ENCODE measurements at places on chromosomes 1 and 21.
A peak's percentile ranks its signal among the peaks of the same experiment; 100 is the strongest.

DNA sequence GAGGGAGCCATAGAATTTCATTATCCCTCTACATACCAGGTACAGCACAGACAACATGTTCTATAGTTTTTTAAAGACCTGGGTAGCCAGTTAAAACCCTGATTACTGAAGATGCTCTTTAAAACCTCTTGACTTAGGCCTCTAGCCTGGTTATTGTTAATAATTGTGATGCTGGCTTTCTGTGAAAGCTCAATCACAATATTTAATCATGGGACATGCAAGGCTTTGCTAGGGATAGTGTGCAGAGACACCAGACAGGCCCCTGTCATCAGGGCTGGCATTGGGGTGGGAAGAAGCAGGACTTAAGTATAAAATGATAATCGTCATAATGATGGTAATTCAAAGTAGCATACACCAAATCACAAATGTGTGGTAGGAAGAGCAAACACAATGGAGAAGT is 274.4 kb downstream of the PTBP2 start:
- no peak for DNase-seq

DNA sequence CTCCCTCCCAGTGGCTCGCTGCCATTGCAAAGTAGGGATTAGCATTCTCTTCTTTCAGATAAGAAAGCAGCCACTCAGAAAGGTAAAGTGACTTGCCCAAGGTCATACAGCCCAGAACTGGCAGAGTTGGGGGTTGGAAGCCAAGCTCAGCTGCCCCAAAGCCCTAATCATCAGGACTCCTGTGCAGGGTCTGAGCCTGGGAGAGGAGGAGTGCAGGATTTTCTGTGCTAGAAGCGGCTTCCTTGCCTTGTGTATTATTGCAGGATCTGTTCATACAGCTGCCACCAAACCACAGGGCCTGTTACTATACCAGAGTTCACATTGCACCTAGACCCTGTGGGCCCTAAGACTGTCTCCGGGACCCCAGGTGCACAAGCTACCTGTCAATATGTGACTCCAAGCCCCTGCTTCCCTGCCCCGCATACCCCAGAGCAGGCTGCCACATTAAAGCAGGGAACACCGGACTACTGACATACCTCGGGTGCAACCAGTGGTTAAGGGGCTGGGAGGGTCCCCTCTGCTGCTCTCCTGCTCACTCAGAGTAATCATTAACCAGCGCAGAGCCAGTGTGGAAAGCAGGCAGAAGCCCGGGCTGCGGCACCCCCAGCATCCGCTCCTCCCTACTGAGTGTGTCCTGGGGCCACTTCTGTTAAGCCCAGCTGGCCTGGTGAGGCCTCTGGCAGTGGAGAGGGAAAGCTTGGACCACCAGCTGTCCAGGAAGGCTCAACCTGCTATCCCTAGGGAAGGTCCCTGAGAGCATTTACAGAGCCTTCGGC is 15.8 kb downstream of the HSPG2 start:
- DNase-seq: no peak

- DNase-seq: no peak
Measured at GRCh38 chr1:239538239-239538988, 152.0 kb downstream of the CHRM3 start.

DNA sequence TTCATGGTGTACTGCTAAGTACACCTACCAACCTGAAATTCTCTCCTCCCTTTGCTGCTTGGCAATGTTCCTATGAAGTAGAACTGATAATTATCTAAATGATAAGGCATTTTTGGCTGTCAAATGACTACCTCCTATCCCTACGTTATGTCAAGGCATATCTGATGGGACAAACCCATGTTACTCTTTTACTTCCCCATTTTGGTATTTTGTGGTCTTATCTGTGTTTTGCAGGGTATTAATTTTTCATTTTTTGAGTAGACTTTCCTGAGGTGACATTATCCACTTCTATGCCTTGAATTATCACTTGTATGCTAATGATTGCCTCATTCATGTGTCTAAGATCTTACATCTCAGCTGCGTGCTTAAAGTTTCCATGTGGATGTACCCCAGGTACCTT is 499.6 kb upstream of the B3GALT2 start:
- no peak for DNase-seq

- no peak for DNase-seq
Measured at GRCh38 chr1:208206092-208206698, 38.0 kb downstream of the PLXNA2 start.

- peak; percentile 73 for DNase-seq
Measured at GRCh38 chr1:12851779-12852178, 3.3 kb upstream of the HNRNPCL1 start.

DNA sequence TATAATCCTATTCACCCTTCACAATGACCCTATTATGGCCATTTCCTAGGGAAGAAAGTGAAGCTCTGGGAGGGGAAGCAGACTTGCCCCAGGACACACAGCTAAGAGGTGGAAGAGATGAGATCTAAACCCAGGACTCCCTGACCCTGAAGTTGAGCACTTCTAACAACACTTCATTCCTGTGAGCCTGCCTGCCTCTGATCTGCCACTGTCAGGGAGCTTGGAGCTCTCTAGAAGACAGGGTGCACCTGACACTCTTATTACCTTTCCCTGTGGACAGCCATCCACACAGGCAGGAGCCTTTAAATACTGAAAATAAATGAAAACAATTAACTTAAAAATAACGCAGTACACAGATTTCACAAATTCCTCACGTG is 599 bp downstream of the MKNK1 start:
- DNase-seq: no peak

- DNase-seq: no peak
Measured at GRCh38 chr1:168210312-168210711, 15.5 kb upstream of the SFT2D2 start.

DNA sequence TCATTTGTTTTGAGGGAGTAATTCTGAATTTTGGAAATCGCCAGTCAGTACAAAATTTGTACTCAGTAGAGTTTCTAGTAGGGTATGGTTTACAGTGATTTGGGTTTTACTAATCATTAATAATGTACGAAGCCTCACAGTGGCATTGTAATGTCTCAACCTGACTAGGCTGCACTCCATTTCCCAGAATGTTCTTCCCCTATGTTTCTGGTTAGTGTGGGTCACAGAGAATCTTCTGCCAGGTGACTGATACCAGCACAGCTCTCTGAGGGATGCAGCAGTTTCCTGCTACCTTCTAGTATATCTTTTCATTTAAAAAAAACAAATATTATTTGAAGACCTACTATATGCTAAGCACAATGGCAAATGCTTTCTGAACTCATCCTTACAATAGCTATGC is 112.9 kb downstream of the PTPN14 start:
- DNase-seq: no peak

- DNase-seq: peak; percentile 93
Measured at GRCh38 chr1:159015440-159015909, 5.8 kb downstream of the IFI16 start.

GRCh38 chr1:203210988-203211387 is 18.5 kb downstream of the CHIT1 start:
- no peak for DNase-seq

DNA sequence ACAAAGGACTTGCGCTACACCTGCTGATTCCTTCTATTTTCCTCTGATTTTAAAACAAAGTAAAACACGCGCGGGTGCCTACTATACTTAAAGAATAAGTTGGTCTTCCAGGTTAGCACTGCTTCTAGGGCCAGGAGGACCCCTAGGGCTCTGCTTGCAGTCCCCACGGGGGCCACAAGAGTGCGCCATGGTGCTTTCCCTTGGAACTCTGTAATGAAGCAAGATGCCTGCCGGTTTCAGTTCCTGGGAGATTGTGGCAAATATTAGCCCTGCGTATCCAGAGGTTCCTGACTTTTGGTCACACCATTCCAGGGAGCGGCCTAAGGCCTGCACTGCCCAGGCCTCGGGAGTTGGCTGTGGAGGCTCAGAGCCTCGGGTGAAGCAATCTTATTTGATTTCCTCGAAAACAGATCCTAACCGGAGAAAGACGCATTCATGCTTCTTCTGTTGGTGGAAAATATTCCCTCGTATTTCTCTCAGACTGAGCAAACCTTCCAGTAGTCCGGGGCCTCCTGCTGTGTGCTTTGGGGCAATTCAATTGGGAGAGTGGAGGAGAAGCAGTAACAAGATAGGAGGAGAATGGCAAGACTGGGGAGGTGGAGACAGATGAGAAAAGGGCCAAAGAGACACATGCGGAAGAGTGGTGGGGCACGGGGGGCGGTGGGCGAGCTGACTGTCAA is 25.3 kb downstream of the ADAM30 start:
- peak; percentile 66 for DNase-seq

DNA sequence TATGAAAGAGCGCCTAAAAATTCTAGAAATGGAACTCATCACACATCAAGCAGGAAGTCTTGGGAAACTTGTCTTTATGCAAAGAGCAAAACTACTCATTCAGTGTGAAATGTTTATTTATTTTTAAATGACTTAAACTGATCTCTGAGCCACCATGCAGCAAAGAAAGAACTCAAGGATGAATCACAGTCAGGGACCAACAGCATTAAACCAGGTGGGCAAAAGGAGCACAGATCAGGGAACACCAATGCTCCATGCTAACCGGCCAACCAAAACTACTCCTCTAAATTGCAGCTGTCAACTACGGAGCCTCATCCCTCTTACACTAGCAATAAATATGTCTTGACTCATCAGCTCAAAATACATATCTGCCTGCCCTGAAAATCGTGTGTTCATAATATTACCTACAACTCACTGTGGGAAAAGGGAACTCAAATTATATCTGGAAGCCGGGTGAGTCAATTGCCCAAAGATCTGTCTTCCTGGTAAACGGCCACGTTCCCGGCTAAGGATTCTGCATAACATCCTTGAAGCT is 129.2 kb downstream of the PTPN14 start:
- DNase-seq: peak; percentile 90

- DNase-seq: peak; percentile 95
Measured at GRCh38 chr1:162081316-162081715, 11.8 kb downstream of the NOS1AP start.

DNA sequence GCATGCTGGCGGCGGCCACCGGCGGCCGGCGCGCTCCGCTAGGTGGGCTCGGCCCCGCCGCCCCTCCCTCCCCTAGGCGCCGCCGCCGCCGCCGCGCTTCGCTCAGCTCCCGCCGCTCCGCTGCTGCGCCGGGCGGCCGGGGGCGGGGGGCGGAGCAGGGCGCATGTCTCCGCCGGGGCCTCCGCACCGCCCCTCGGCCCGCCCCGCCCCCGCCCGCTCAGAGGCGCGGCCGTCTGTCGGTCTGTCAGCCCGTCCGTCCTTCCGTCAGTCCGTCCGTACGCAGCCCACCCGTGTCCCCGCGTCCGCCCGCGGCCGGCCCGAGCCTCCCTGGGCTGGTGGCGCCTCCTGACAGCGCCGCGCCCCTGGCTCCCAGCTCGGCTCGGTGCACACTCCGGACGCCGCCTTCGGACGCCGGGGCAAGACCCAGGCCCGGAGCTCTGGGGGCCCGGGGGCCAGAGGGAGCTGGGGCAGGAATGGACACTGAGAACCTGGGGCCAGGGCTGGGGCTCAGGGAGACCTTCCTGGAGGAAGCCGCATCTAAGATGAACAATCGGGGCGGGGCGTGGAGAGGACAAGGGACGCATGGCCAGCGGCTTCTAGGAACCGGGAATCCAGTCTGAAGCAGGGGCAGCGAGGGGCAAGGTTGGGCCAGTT is at the start of gene GPR153:
GPR153 (minus strand) TSS at position 138 of the 654 bp plus-strand sequence. CDS start 6,193 bp downstream, outside the sequence.
- no peak for DNase-seq

All from A172 (cell line).